Right lung (tissue), 10 donors: ENCODE measurements at places on chromosomes 2 and 18. TPM values are rescaled to one million over a fixed set of nuclear protein-coding genes. Genes with fewer than 3 reads are reported as not detected.

Gene ANO7
- polyA plus RNA-seq = 2.7 TPM

Gene CD28
- polyA plus RNA-seq = 3.2 TPM

Gene LOXHD1
- polyA plus RNA-seq = 1.4 TPM

Gene PRSS56
- polyA plus RNA-seq = 0.13 TPM

Gene EFHD1
- 4.4 TPM for polyA plus RNA-seq

Gene DSG1
- polyA plus RNA-seq = not detected

Gene PTPRN
- polyA plus RNA-seq = 0.69 TPM

Gene GPBAR1
- polyA plus RNA-seq = 1.1 TPM

Gene TNFAIP6
- 5.5 TPM for polyA plus RNA-seq
